ENCODE measurements at places on chromosomes 1 and 21.

DNA sequence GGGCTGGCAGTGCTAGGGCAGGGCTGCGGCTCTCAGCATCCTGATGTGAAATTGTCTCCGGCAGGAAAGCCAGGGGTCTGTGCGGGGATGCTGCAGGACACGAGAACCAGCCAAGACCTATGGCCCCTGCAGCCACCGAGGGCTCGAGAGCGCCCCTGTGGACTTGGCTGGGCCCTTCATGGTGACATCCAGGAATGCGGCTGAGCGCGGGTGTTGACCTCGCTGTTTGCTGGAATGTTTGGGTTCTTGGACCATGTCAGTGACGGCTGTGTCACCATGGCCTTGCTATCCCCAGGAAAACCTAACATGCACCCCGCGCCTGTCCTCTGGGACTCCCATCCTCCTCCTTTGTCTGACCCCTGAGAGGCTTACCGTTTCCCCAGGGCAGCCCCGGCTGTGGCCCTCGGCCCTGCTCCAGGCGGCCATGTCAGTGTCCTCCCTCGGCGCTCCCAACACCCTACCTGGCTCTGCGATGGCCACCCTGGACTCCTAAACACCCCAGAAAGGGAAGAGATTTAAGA lies 14.3 kb upstream of the C1orf174 start:
- DNase-seq, result no peak

DNA sequence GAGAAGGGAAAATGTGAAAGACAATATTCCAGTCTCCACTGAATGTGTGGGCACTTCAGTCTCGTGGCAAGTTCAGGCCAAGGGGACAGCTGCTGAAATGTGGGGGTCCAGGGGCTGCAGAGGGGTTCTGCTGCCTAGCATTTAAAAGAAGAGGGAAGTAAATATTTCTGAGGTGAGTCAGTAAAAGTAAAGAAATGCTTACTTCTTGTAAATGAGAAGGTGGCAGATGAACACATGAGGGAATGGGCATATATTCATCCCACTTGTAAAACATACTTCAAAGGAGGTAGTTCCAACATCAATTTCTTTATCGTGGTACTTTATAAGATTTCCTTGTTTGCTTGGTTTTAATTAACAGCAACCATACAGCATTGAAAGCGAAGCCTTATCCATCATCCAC lies 63.1 kb upstream of the HIVEP3 start:
- no peak for DNase-seq

DNA sequence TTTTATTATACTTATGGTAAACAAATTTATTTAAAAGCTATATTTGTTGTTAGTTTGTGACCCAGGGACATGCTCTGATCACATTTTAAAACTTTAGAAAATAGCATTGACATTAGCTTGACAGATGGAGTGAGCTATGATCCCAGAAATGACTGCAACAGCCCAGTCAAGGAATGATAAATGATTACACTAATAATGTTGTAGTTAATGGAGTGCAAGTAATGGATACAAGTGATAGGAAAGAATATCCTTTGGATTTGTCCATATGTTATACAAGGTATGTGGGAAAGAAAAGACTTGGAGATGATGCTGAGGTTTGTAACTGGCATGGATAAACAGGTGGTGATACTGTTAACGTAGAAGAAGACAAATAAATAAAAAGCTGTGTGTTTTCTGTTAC lies 1908.7 kb downstream of the MRPL39 start:
- DNase-seq, result no peak

DNA sequence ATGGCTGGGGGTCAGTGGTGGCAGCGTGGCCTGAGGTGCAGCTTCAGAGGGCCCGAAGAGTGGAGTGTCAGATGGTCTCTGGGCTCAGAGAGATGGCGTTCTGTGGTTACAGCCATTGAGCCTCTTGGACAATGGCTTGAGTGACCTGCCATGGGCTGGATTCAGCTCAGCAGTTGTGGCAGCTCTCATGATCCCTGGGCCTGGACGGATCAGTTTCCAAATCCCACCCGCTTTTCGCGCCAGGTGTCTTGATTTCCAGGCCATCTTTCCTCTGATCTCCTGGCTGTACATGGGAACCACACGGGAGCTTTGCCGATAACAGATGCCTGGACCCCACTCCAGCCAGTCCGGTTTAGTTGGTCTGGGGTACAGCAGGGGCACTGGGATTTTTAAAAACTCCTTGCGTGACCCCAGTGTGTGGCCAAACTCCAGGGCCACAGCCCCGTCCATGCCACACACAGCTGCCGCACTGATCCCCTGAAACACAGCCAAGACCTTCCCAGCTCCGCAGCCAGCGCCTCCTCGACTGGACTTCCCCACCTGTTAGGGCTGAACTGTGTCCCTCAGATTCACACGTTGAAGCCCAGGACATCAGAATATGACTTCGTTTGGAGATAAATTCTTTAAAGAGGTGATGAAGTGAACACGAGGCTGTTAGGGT lies 67.9 kb downstream of the ATP5PO start:
- no peak for DNase-seq

DNA sequence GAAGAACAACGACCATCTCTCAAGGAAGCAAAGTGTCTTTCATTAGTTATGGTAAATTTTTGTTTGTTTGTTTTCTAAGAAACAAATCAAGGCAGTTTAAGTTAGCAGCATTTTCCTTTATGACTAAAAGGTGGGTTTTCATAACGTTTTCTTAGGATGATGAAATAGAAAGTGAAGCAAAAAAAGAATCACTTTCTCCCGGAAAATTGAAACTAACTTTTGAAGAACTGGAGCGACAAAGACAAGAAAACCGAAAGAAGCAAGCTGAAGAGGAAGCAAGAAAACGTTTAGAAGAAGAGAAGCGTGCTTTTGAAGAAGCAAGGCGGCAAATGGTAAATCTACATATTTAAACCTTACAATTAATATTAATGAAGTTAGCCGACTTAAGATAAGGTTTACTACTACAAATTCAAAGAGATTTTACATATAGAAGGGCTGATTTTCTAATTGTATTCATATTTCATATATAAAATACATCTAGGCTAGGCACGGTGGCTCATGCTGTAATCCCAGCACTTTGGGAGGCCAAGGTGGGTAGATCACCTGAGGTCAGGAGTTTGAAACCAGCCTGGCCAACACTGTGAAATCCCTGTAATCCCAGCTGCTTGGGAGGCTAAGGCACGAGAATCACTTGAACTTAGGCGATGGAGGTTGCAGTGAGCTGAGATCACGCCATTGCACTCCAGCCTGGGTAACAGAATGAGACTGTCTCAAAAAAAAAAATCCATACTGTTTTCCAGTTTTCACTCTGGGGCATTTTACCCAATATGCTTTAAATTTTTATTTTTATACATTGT lies 38.3 kb downstream of the NEXN start:
- DNase-seq, result no peak
